Frontal cortex (tissue), 4 donors: ENCODE measurements at places on chromosomes 2 and 18. TPM values are rescaled to one million over a fixed set of nuclear protein-coding genes. Genes with fewer than 3 reads are reported as not detected.

Gene DCDC2C
- 1.2 TPM for total RNA-seq

Gene REG3G
- not detected for total RNA-seq

Gene DSC2
- total RNA-seq = 5.3 TPM

Gene COL3A1
- total RNA-seq = 88.0 TPM

DNA sequence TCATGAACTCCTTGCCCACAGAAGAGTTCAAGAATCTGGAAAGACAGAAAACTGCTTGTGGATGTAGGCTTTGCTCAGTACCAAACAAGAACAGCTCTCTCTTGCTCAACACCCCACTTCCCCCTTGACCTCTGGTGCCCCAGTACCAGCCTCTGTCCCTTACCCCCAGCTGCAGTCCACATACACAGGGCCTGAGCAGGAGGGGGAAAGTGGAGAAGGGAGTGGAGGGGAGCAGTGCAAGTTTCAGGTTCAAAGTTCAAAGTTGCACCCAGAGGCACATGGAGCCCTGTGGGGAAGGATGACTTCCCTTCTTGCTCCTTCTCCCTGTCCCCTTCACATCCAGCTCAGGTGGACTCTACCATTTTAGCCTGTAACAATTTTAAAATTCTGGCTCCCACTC is 61.1 kb upstream of the LPIN2 start:
- no peak for DNase-seq

DNA sequence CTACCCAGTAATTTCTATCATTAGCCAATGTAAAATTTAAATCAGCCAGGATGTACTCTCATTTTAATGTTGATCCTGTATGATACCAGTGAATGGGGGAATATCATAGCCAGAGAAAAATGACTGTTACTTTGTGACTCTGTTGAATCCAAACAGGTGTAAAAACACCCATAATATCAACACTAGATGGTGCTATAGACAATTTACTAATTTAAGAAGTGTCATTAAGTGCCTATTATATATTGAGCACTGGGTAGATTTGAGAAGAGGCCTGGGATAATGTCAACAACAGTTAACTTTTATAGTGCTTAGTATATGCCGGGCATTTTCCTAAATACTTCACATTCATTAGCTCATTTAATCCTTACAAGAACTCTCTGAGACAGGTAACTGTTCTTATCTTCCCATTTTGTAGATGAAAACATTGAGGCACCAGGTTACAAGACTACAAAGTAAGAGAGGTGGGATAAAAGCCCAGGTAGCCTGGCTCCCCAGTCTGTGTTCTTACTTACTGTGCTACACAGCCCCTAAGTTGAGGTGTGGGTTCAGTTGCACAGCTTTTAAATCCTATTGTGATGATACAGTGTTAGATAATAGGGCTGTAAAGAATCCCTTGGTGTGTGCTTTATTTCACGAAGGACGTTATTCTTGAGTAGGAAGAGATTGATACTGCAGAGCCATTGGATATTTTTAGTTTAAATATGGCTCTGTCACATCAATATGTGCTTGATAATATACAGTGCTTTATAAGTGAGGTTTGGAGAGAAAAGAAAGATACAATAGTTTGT is 325.5 kb downstream of the AGPS start:
- no peak for DNase-seq

- no peak for DNase-seq
Measured at GRCh38 chr2:70746094-70746974, 21.7 kb downstream of the ADD2 start.

DNA sequence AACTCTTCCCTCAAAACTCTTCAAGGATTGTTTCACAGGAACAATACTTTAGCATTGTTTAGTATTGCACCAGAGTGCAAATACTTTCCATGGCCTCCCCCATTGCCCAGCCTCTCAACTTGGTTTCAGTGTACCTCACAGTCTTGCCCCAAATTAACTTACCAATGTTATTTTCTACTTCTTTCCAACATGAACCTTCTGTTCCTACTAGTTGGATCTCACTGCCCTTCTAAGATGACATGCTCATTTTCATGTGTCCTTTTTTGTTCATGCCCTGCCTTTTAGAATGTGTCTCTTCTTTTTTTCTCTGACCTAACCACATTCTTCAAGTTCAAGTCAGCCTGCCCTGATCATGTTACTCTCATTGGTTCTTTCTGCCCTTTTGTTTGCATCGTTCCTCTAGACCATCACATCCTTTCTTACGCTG is 4.1 kb downstream of the SPATS2L start:
- no peak for DNase-seq

GRCh38 chr2:18123211-18123570 is 244.7 kb downstream of the KCNS3 start:
- DNase-seq = no peak

DNA sequence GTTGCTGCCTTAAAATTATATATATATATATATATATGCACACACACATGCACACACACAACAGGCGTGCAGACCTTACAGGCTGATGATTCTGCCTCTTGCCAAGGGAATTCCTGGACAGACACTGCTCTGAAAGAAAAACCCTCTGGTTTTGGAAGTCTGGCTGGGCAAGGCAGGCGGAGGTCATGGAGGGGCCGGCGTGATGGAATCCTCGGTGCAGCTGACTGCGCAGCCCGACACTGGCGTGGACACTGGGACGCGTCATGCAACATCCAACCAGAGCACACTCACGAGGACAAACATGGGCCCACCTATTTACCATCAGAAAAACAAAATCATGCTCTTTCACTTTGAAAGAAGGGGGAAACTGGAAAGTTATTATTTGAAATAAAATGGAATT is 235.3 kb downstream of the ZNF516 start:
- DNase-seq = no peak

DNA sequence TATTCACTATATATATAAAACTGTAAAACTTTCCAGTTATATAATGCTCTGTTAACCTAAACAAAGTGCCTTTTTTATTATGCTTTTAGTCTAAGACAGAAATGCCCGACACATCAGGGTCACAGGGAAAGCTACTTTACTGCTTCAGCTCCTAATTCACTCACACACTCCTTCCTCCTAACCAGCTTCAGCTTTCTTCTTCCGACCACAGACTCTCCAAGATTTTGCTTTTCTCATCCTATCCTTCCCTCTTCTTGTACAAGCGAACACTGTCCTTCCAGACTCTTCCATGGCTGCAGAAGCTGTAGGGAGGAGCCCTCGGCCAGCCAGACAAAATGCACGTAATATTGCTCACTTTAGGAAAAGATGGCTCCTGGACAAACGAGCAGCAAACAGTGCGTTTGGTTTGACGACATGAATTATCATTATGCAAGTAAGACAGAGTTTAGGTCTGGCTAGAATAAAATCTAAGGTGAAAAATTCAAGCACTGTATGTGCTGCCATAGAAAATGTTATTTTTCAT is 47.5 kb upstream of the HNRNPA3 start:
- DNase-seq = no peak
